ENCODE measurements at places on chromosomes 12 and 14.

- no peak for DNase-seq
Measured at GRCh38 chr12:28681980-28682379, 467.1 kb upstream of the FAR2 start.

DNA sequence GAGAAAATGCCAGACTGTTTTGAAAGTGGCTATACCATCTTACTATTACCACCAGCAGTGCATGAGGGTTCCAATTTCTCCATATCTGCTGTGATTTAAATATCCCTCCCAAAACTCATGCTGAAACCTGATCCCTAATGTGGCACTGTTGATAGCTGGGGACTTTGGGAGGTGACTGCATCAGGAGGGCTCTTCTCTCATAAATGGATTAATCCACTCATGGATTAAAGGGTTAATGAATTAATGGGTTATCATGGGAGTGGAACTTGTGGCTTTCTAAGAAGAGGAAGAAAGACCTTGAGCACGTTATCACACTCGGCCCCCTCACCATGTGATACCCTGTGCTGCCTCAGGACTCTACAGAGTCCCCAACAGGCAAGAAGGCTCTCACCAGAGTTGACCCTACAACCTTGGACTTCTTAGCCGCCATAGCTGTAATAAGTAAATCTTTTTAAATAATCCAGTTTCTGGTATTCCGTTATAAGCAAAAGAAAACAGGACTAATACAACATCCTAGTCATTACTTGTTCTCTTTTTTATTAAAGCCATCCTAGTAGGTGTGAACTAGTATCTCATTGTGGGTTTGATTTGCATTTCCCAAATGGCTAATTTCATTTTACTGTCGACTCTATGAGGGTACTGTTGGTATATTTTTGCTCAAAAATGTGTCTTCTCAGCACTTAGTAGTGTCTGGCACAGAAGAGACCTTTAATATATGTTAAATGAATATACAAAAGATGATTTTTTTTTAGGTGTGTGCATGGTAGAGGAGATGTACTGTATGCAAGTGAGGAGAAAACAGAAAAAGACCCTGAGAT lies 14.3 kb downstream of the PPP1R12A start:
- DNase-seq, result no peak

DNA sequence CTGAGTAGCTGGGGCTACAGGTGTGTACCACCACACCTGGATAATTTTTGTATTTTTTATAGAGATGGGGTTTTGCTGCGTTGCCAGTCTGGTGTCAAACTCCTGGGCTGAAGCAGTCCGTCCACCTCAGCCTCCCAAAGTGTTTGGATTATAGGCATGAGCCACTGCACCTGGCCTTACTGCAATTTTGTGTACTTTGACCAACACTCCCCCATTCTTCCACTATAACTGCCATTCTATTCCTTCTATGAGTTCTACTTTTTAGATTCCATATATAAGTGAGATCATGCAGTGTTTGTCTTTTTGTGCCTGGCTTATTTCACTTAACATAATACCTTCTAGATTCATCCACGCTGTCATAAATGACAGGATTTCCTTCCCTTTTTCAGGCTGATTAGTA lies 199.1 kb downstream of the NUBPL start:
- no peak for DNase-seq

DNA sequence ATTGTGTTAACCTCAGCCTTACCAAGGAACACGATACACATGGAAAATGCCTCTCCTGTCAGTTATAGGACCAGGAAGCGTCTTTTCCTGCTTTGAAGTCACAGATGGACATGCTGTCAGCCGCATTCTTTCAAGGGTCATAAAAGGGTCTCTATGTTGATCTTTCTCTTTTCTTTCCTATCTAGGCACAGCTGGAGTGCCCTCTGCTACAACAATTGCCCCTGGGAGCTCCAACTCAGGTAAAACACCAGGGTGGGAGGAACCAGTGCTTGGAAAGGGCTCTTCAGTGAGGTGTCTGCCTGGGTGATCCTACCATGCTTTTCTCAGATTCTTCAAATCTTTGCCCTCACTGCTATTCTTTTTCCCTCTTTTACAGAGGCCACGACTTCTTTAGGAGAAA lies 157.4 kb upstream of the CNTN1 start:
- DNase-seq, result no peak

- peak; percentile 61 for DNase-seq
Measured at GRCh38 chr12:15276088-15276698, 46.1 kb upstream of the PTPRO start.

- no peak for DNase-seq
Measured at GRCh38 chr12:12091977-12092663, 21.4 kb downstream of the BCL2L14 start.

DNA sequence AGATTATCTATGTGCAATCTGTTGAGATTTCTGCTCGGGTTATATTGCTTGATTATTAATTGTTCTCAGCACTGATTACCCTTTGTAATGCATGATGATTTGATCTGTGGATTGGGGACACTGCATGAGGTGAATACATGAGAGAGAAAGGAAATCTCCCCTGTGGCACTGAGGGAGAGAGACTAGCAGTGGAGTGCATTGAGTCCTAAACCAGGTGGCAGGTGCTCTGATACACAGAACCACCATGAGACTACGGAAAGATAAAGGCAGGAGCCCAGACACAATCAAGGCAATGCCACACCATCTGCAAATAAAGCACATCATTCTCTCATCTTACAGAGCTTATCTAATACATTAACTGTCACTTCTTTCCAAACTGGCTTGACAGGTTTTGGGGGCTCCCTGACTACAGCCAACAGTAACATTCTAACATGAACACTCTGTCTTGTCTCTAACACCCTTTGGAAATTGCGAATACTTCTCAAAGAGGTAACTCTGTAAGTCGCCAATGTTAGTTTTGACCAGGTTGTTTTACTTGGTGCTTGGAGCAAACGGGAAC lies 37.6 kb upstream of the TSPAN8 start:
- no peak for DNase-seq

DNA sequence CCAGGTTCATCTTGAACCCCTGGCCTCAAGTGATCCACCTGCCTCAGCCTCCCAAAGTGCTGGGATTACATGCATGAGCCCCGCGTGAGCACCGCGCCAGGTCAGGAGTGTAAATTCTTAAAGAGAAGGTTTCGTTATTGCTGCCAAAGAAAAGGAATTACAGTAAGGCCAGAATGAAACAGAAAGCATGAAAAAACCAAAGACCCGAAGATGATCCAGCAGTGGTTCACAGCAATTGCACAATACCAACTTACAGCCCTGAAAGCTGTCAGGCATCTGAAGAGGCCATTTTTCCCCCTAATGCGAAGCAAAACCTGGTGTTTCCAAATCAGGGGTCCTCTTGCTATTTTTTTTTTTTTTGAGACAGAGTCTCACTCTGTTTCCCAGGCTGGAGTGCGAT lies 10.3 kb downstream of the RBM23 start:
- DNase-seq, result peak; percentile 24

DNA sequence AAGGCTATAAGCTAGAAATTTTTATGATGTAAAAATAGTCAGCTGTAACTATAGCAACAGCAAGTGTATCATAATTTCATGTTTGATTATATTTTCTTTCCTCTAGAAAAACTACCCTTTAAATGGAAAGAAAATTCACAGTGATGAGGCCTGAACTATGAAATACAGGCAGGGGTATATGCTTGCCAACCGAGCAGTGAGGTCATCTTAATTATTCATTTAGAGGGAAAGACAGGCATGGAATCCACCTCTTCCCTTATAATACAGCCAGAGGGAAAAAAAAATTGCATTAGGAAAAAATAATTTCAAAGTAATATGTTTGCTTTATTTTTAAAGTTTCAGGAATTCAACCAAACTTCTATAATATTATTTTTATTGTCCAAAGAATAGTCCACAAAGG lies 139.8 kb downstream of the EPS8 start:
- no peak for DNase-seq

GRCh38 chr12:4215229-4216186 lies 58.1 kb upstream of the CCND2 start:
- DNase-seq, result no peak

- no peak for DNase-seq
Measured at GRCh38 chr12:115421796-115422709, 738.1 kb upstream of the TBX3 start.

DNA sequence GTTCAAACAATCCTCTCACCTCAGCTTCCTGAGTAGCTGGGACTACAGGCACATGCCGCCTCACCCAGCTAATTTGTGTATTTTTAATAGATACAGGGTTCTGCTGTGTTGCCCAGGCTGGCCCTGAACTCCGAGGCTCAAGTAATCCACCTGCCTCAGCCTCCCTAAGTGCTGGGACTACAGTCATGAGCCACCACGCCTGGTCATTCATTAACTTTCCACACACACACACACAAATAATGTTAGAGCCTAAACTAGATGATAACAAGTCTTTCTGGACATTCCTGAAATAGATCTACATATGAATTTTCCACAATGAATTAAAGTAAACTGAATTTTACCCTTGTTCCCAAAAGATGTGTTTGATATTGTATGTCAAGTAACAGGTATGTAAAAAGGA lies 776.0 kb downstream of the GALC start:
- DNase-seq, result no peak

- DNase-seq, result no peak
Measured at GRCh38 chr12:11743423-11744409, 94.2 kb downstream of the ETV6 start.

DNA sequence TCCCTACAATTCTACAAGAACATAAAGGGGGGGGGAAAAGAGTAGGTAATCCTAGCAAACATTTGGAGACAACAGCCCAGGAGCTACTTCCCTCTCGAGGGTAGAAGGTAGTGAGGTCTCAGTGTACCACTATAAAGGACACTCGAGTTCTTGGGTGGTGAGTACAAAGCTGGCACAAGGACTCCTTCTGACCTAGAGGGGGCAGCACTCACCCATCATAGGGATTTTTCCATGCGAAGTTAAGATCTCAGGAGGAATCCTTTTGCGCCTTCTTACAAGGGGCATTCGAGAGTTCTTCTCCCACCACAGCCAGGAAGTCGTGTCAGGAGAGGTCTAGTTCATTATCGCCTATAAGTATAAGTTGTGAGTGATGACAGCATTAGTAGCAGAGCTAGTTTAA lies 200.2 kb upstream of the RBM19 start:
- peak; percentile 54 for DNase-seq

GRCh38 chr12:1876086-1876485 lies 42.4 kb downstream of the CACNA2D4 start:
- no peak for DNase-seq

DNA sequence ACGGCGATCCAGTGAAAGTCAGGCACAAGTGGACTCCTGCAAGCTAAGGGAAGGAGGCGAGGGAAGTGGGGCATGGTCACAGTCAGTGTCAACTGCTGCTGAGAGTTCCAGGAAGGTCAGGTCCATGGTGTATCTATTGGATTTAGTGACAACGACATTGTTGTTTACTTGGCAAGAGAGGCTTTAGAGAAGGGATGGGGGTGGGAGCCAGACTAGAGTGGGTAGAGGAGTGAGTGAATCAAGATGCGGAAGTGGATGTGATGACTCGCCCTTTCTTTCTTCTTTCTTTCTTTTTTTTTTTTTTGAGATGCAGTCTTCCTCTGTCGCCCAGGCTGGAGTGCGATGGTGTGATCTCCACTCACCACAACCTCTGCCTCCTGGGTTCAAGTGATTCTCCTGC lies 12.5 kb downstream of the P2RX7 start:
- no peak for DNase-seq

DNA sequence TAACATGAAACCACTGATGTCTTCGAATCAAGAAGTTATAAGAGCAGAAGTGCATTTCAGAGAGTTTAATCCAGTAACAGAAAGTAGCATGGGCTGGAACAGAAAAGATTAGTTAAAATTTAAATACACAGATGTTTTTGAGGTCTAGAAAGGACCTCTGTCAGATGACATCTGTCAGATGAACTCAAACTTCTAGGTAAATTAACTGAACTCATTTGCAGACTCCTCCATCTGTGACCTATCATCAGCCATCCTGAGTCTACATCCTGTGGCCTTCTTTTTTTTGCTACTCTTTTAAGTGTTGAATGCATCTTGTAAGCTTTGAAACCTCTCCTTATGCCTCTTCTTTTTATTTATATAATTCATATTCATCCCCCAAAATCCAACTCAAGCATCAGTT lies 53.3 kb downstream of the C2CD5 start:
- DNase-seq, result no peak

DNA sequence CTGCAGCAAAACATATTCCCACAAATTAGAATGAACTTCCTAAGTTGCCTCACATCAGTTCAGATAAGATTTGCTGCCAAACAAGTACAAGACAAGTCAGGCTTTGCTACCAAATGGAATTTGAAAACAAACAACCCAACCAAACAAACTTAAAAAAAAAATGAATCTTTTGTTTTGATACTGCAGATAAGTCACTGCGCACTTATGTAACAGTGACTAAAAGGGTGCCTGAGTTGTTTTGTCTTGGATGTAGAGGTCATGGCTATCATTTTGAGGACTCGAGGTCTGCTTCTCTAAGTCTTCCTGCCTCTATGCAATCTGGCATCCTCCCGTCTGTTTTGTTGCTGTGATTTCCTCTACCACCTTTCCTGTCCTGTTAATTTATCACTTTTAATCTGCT lies 11.1 kb upstream of the EPS8 start:
- DNase-seq, result no peak

DNA sequence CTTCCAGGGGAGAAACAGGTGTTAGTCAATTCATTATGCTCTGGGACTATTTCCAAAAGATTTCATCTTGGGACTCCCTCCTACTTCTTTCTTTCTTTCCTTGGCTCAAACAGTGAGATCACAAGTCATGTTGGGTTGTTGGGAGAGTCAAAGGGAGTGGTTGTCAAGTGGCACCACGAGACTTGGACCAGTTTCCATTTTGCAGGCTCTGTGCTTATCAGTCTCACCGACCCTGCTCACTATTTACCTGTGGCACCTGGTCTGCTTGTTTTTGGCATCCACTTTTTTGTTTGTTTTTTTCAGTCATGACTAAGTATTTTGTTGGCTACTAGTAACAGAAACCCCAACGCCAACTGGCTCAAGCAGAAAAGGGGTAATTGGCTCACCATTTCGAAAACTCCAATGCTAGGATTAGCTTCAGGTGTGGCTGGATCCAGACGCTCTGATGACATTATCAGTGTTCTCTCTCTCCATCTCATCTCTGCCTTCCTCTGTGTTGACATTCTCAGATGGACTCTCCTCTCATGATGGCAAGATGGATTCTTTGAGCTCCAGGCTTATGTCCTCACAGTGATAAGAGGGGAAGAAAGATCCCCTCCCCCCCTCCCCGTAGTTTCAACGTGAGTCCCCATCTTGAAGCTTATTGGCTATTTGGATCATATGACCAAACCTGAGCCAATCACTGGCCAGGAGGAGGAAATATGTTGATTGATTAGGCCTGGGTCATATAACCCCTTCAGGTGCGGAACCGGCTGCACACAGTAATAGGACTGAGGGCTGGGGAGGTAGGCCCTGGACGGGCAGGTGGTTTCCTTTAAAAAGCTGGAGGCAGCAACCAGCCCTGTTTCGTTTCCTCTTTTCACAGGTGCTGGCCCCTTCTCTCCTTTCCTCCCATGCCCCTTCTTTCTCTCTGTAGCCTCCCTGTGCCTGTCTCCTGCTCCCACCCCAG lies 84.2 kb downstream of the AACS start:
- DNase-seq, result no peak

- DNase-seq, result no peak
Measured at GRCh38 chr12:130632642-130633041, 83.5 kb downstream of the RIMBP2 start.

- DNase-seq, result peak; percentile 35
Measured at GRCh38 chr12:25553098-25553497, at the start of gene LMNTD1. Gene LMNTD1, minus strand, starts transcription at chr12:25553283. Its CDS starts 324 bp downstream, at chr12:25552959.

- DNase-seq, result no peak
Measured at GRCh38 chr12:49322367-49322707, 718 bp upstream of the TROAP start.
